ENCODE measurements at places on chromosomes 5 and 9.

- DNase-seq: no peak
Observed at GRCh38 chr5:111493031-111493430, 19.3 kb downstream of the STARD4 start.

DNA sequence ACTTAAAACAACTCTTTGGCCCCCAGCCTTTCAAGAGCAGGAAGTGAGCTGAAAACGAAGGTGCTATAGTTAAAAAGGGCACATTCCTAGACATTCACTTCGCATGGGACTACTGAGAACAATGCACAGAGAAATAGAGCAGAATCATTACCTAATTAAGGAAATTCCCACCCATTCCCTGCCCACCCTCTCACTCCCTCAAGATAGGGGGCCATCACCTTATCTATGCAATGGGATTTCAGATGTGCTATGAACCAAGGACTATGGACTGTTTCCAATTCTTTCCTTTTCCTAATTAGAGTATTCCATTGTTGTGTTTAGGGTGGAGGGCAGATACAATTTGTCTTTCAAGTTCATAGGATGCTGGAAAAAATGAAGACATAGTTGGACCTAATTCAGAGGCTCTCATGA is 476.8 kb downstream of the CETN3 start:
- no peak for DNase-seq

DNA sequence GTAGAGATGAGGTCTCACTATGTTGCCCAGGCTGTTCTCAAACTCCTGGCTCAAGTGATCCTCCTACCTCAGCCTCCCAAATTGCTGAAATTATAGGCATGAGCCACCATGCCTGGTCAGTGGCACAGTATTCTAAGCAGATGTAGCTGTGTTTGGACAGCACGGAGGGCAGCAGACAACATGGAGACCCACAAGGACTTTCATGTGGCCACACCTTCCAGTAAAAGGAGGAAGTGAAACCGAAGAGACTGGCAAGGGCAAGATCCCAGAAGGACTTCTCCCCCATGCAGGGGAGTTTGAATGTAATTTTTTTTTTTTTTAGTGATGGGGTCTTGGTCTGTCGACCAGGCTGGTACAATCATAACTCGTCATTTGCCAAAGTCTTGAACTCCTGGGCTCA is 172.2 kb downstream of the TRPM3 start:
- no peak for DNase-seq

DNA sequence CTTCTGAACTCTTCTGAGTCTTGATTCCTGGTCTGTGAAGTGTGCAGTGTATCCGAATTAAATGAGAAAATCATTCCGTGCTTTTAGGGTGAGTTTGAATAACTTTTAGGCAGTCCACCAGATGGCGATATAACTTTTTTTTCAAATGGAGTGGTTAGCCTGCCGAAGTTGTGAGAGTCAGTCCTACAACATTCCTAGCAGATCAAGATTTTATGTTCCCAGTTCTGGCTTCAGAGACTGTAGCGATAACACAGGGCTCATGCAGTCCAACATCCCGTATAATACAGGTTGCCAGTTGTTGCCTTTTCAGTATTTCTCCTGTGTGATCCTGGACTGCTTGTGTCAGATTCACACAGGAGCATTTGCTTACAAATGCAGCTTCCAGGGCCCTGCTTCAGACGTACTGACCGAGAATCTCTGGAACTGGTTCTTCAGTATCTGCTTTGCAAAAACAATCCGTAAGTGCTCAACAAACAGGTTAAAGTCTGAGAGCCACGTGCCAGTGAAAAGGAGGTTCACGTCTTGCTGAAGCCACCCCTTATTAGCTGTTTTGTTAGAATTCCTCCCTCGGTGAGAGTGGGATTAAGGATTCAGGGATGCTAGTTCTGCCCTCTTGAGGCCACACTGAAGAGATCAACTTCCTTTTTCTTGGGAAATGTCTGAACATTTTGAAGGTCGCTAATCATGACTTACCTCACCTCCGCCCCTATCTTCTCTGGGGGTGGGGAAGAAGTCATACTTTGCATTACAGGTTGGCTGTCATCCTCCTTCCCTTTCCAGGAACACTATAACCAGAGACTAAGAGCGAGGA is 22.8 kb downstream of the SMIM3 start:
- peak; percentile 47 for DNase-seq

DNA sequence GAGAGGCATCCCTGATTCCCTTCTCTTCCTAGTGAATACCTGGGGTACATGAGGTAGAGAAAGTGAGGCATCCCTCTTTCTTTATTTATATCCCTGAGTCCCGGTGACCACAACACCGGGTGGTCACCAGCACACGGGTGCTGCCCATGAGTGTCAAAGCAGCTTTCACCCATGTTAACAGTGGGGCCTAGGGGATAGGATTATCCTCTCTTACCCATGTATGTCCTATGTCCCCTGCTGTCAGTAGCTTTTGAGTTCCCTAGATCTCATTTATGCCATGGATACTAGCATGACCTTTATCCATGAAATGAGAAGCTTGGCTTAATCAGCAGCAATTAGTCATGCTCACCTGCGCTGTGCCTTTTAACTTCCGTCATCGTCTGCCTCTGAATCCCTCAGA is 71.4 kb downstream of the RGMB start:
- DNase-seq: no peak

DNA sequence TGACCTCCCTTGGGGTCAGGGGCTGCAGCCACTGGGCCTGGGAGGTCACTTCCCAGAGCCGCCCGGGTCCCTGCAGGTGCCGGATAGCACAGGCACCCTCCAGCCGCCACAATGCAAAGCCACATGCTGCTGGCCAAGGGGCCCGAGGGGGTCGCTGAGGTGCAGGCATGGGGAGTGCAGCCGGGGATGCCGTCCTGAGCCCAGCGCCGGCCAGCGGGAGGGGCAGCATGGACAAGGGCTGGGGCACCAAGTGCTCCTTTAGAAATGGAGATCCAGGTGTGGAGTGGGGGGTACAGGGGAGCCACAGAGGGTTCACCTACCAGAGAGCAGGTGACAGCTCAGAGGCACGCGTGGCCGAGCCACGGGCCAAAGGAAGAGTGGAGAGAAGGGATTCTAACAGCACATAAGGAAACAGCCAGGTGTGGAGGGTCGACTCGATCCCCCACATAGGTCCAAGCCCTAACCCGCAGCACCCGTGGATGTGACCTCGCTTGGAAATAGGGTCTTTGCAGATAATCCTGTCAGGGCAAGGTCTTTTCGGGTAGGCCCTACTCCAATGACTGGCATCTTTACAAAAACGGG is 24.7 kb downstream of the ZDHHC11B start:
- DNase-seq: no peak

- no peak for DNase-seq
Observed at GRCh38 chr9:122944960-122945888, 4.4 kb downstream of the RABGAP1 start.
